MG63 (cell line): ENCODE measurements at places on chromosomes 5 and 9.

DNA sequence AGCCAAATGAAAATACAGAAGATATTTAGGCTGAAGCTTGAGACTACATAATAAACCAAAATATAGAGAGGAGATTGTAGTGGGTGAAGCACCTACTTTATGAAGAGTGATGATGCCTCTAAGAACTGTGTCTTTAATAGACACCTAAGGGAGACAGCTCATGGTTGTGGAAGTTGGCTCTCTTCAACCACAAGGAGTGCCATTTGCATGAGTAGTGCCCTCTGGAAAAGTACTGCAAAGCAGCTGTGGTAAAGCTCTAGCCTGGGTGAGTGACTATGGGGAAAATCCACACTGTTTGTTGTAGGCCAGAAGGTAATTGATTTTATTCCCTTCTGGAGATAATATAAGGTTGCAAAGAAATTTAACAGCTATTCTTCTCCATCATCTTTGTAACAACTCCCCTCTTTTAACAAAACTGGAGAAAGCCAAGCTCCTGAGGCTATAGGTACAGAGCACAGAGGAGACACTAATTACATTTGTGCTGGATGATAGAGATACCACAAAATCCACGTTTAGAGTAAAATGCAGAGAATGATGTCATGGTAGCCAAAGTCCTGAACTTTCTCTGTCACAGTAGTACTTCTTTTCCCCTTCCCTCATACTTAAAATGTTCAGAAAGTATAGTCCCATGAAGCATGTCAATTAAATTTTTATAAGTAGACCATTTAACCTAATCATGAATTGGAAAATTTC, 122.8 kb downstream of the STARD4 start:
- DNase-seq, result peak; percentile 58

GRCh38 chr5:81192373-81192750, 40.8 kb upstream of the CKMT2 start:
- DNase-seq, result no peak

GRCh38 chr9:72256931-72257330, 107.7 kb downstream of the GDA start:
- no peak for DNase-seq

- no peak for DNase-seq
These were observed 99.4 kb upstream of the PTPN3 start for GRCh38 chr9:109597496-109597895.

- DNase-seq, result no peak
These were observed 2.1 kb upstream of the OSMR start for GRCh38 chr5:38843665-38844064.

DNA sequence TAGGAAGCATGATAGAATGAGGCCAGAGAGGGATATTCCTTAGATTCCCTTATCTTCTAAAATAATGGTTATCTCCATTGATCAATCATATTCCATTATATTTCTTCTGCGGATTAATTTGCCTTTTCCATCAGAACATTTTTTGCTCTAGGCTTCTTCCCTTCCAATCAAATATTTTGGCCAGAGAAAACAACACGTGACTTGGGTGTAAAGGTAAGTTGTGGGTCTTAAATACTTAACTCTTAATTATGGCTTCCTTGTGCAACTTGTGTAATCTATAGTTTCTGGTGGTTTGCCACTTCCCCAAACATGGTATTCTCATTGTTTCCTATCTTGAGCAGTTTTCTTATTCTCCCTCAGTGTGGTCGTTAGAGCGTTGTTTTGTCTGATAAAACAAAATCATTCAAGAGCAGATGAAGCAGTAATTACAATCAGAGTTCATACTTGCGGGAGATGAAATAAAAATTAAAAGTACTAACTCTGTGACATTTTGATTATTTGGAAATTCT, 889.3 kb downstream of the MAT2B start:
- DNase-seq, result no peak

DNA sequence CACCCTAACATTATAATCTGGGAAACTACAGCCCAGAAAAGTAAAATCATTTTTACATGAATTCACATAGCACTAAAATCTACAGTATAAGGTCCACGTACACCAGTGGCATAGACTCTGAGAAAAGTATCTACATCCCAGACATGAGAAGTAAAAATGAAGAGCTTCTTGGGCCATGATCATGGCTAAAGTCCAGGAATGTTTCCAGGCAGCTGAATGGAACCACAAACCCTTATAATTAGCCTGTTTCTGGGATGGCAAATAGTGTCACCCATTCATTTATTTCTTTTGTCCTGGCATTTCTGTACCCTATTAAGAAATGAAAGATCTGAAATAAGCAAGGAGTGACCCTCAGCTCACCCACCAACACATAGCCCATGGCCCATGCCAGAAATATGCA, 217.9 kb downstream of the SPOCK1 start:
- no peak for DNase-seq

DNA sequence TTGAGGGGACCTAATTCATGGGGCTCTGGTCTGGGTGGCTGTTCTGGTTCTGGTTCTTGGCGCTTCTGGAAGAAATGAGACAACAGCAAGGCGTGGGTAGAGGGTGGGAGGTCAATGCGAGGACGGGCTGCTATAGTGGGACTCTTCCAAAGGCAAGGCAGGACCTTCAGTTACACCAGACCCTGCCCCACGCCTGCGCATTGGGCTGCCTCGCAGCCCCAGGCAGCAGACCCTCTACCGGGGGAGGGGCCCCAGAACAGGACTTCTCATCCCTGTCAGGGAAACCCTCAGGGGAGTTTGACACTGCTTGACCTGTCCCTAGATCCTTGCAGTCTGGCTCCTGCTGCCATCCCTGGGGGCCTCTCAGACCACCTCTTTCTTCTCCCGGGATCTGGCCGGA, 18.5 kb downstream of the CCDC69 start:
- no peak for DNase-seq

- no peak for DNase-seq
These were observed 162.7 kb upstream of the NFIL3 start for GRCh38 chr9:91586282-91586681.

GRCh38 chr9:94806307-94806893, 79.9 kb downstream of the AOPEP start:
- DNase-seq, result no peak

- DNase-seq, result no peak
These were observed 153.1 kb downstream of the CCDC192 start for GRCh38 chr5:127856292-127856691.

- DNase-seq, result no peak
These were observed 2.0 kb upstream of the ARHGEF28 start for GRCh38 chr5:73623901-73624404.

GRCh38 chr5:74042959-74043358, 417.0 kb downstream of the ARHGEF28 start:
- DNase-seq, result peak; percentile 4

DNA sequence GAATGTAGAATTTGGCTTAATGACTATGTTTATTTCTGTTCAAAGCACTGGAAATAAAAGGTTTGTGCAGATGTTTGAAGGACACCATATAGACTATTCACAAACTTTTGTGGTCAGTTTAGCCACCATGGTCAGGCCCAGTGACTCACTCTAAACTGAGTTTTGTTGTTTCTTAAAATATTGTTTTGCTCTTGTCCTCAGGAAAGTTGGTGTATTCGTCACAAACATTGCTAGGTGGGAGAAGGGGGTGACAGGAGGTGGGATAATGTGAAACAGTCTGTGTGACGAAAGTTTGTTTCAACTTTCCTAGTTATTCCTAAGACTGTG, 35.0 kb upstream of the LIFR start:
- DNase-seq, result no peak

- peak; percentile 98 for DNase-seq
These were observed 1.4 kb upstream of the LARP1 start for GRCh38 chr5:154753792-154754191.

- DNase-seq, result no peak
These were observed 4.9 kb downstream of the TUT7 start for GRCh38 chr9:86349271-86349670.

DNA sequence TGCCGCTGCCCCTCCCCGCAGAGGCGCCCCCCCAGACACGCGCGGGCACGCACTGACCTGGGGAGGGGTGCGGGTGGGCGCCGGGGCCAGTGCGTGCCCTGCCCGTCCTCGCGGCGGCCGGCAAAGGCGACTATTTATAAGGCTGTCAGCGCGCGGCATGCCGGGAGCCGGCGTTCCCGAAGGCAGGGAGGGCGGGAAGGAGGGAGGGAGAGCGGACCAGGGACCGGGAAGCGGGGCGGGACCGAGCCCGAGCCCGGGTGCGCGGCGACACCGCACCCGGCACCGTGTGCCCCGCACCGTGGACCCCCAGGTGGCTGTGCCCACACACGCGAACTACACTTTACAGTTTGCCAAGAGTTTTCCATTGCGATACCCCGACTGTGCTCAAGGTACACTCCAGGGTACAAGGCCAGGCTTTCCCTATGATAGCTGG, at the start of gene AK1:
Gene AK1 (minus strand): TSS at position 110 of the 433 bp plus-strand sequence. CDS start 3,058 bp downstream, outside the sequence.
- peak; percentile 79 for DNase-seq

- no peak for DNase-seq
These were observed 125.0 kb upstream of the HAND1 start for GRCh38 chr5:154603011-154603410.

DNA sequence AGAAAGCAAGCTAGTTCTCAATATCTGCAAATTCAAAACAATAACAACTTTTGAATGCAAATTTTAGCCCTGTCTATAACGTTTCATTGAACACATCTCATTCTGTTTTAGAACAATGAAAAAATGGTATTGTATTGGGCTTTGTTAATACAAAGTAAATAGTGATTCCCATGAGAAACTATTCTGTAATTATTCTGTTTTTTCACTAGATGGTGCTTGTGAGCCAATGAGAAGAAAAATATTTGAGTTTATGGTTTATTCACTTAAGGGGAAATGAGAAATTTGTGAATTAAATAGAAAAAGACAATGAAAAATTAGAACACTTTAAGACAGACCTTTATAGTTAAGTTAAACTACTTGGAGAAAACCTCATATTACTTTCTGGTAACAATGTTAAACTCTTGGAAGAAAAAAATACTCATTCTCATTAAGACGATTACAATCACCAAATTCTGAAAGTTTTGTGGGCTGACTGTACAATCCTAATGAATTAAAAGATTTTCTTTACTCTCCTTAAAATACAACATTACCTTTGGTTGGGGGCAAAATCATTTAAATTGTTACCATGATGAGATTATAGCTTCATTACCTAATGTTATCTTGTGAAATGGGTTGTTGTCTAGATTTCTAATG, 127.0 kb downstream of the NNT start:
- DNase-seq, result no peak

DNA sequence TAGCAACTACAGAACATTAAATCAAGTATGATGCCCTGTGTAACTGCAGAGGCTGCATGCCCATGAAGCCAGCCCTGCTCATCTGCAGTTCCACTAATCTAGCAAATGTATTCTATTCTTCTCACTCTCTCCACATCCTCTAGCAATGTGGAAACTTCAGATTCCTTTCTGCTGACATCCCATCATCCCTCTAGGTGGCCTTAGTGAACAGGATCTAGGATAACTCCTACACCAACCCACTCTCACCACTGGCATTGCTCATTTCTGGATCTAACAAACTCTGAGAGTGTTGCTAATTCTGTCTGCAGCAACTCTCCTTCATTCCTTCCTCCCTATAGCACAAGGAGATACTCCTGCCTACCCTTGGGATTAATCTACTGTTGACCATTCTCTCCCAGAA, 80.8 kb downstream of the FAM81B start:
- no peak for DNase-seq

DNA sequence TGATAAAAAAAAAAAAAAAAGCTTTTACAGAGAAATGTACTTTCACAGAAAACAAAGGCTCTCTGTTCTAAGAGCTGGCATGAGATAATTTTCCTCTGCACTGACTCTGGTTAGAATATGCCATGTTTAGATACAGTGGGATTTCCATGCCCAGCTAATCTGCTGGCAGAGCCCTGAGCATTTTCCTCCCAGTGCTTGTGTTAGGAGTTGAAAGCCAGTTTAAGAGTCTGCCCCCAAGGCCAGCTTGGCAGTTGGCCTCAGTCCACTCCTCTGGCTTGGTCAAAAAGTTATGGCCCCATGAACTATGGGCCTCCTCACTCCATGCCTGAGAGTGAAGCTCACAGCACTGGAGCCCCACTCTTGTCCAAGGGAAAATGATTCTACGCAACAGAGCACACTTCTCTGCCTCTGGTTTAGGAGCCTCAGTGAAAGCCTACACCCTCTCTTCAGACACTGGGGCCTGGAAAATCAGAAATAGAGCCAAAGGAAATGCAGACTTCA, 21.9 kb downstream of the MOCS2 start:
- no peak for DNase-seq

GRCh38 chr5:13567819-13568218, 376.7 kb downstream of the DNAH5 start:
- peak; percentile 79 for DNase-seq

- DNase-seq, result no peak
These were observed 14.8 kb downstream of the ASPN start for GRCh38 chr9:92467511-92467910.

DNA sequence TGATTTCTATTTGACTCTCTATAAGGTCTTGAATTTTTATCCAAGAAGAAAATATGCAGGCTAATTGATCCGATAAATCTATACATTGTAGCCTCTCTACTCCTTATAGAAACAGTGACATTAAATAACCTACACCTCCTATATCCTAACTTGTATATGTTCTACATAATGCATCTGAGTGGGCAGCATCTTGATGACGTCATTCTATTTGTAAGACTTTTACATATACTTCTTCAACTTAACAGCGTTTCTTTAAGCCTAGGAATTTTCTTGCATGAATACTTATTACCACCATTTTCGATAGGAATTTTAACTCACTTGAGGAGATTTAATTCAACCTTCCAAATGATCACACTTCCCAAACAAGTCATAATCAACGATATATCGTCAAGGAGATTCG, 869.0 kb downstream of the PTPRD start:
- no peak for DNase-seq

DNA sequence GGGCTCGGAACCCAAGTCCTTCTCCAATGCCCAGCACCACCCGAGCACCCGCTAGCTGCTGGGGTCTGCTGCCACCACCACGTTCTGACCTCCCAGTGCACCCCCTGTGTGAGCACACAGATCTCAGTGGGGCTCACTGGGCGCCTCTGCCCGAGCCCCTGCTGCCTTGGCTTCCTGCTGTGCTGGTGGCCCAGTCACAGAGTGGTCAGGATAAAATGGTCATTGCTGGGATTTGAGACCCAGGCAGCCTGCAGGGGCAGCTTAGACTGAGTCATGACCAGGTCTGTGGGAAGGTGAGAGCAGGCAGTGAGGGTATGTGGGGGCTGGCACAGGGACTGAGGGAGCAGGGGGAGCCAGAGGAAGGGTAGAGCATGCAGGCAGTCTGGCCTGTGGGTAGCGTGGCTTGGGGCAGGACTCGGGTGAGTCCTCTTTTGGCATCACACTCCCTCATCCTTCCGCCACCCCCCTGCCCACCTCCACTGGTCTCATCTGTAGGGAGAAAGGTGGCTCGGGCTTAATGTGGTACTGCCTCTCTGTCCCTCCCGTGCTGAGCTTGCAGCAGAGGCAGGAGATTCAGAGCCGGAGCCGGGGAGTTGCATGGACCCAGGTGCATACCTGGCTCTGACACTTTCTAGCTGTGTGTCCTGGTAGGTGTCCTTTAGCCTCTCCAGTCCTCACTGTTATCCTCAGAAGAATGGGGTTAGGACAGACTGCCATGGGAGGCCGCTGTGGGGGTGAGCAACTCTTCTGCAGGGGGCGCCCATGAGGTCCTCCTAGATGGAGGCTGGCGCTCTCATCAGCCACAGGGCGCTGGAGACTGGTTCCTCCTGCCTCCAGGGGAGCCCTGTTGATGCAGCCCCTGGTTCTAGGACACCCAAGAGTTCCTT, 32.1 kb downstream of the USP20 start:
- DNase-seq, result no peak
